Fibroblast of skin of back (primary cell): ENCODE measurements at places on chromosomes 7 and 10.

DNA sequence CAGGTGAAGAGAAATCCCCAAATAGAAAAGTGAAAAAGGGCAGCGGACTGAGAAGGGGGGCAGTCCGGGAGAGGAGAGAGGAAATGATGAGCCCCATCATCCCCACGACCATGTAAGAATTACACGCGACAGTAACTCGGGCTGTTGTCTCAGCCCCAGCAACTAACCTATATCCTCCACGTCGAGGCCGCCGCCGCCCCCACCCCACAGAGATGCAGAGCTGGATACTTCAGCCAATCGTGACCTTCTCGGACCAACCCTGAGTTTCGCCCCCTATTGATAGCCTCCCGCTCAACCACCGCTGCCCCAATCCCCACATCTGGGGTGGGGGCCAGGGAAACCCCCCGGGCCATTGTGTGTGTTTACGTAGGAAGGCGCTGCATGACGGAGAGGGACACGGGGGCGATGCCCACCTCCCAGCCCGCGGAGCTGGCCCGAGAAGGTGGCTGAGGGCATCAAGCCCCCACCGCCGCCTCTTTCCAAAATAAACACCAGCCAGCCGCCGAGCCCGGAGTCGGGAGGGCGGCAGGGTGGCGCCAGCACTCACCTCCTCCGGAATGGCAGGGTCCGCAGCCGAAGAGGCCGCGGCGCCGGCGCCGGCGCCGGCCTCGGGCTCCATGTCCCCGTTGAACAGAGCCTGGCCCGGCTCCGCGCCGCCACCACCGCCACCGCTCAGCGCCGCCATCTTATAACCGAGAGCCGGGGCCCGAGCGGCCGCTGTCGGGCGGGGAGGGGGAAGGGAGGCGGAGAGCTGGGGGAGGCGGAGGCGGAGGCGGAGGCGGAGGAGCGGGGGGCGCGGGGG is 509 bp downstream of the BRAF start:
- DNase-seq: peak; percentile 64

GRCh38 chr7:133983685-133984419 is 143.3 kb upstream of the LRGUK start:
- DNase-seq: no peak

DNA sequence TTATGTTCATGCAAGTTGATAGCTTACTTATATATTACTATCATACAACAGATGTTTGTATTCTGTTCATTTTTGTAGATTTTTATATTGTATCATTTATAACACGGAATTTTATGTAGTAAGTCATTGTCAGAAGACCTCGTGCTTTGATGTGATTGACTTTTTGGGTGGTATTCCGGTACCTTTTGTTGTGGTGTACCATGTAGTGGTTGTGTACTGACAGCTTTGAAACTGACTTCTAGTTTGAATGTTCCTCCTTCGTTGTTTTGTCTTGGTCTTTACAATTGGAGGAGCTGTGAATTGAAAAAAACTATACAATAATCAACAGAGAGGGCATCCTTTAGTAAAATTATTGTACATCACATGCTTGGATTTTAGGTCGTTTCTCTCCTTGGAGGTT is 61.5 kb downstream of the WAC start:
- no peak for DNase-seq

GRCh38 chr10:24360282-24361127 is 151.6 kb downstream of the KIAA1217 start:
- peak; percentile 74 for DNase-seq

DNA sequence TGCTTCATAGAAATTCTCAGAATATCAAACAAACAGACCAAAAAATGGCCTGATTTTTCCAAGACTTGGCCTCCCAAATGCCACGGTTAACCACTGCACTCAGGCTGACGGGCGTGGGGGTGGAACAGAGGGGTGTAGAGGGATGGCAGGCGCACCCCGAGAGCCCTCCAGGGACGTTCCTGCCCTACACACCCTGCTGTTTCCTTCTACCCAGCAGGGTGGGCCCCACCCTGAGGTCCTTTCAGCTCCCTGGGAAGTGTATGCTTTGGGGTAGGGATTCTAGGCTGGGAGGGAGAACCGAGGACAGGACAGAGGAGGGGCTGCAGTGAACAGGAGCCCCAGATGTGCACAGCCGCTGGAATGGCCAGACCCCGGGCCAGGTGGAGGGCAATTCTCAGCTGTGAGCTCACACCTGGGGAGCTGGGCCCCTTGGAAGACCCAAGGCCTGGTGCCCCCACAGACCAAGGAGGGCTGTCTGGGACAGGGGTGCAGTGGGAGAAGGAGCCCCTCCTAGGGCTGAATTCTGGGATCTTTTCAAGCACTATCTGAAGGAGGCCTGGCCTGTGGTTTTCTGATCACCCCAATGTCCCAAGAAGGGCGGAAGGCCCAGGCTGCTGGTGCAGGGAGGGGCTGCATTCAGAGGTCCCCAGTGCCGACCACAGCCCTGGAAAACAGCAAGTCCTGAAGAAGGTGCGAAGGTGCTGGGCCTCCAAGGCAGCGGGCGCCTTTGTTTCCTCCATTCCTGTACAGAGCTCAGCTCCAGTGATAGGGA is 32.9 kb upstream of the INPP5A start:
- DNase-seq: no peak

GRCh38 chr7:112533591-112533990 is 52.8 kb downstream of the LSMEM1 start:
- DNase-seq: no peak

GRCh38 chr7:90246171-90246570 is 1.2 kb downstream of the CFAP69 start:
- peak; percentile 32 for DNase-seq

GRCh38 chr7:131425992-131426391 is 98.3 kb downstream of the MKLN1 start:
- DNase-seq: no peak

- DNase-seq: peak; percentile 38
These were observed 252.2 kb downstream of the ELFN1 start for GRCh38 chr7:1922071-1922869.

DNA sequence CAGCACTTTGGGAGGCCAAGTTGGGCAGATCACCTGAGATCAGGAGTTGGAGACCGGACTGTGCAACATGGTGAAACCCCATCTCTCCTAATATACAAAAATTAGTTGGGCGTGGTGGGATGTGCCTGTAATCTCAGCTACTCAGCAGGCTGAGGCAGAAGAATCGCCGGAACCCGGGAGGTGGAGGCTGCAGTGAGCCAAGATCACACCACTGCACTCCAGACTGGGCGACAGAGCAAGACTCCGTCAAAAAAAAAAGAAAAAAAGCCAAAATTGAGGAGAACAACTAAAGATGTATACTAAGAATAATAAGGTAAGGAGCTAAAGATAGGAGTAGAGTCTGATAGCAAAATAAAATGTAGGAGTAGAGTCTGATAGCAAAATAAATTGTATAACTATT is 251.0 kb downstream of the KCND2 start:
- DNase-seq: no peak

GRCh38 chr10:22652988-22653481 is 61.3 kb downstream of the PIP4K2A start:
- DNase-seq: no peak

DNA sequence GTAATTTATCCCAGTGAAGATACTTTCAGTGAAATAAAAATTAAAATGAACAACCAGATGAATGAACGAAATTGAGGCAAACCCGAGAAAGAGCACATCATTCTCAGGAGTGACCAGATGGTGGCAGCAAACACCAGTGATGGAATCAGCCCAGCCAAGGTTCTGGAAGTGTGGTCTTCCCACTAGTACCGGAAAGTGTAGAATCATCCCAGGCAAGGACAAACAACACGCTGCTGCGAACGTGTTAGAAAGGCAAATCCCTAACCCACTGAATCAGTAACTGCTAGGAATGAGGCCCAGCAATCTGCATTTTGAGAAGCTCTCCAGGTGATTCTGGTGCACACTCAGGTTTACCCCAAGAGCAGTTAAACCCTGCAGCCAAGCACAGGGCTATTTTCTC is 15.5 kb upstream of the SLC18A3 start:
- DNase-seq: peak; percentile 67

- DNase-seq: no peak
These were observed 79.7 kb upstream of the NOBOX start for GRCh38 chr7:144483189-144483588.

- DNase-seq: no peak
These were observed 13.4 kb upstream of the HNRNPH3 start for GRCh38 chr10:68318331-68319059.

DNA sequence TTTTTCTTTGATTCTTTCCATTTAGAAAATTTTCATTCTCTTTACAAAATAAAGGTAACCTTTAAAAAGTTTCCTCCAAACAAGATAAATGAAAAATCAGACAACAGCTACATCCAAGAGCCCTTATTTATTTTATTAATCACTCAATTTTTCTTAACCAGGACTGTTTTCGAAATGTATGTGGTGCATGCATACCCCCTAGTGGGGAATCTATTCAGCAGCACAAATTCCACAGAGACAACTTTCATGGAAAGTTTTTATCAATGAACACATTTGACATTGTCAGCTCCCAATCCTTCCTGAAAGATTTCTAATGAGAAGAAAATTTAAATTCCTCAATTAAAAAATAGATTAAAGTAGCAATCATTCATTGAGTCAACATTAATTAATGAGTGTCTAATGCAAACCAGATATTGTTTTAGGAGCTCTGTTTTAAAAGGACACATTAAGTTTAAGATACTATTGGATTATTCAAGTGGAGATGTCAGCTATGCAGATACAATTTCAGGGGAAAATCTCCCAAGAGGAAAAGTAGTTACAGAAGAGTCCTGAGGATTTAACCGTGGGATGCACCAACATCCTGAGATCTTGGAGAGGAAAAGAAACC is 5.2 kb upstream of the HTR7 start:
- peak; percentile 64 for DNase-seq

- no peak for DNase-seq
These were observed 476.2 kb upstream of the FZD8 start for GRCh38 chr10:36118314-36118713.

- peak; percentile 19 for DNase-seq
These were observed 222.2 kb downstream of the C7orf25 start for GRCh38 chr7:42689626-42690025.

DNA sequence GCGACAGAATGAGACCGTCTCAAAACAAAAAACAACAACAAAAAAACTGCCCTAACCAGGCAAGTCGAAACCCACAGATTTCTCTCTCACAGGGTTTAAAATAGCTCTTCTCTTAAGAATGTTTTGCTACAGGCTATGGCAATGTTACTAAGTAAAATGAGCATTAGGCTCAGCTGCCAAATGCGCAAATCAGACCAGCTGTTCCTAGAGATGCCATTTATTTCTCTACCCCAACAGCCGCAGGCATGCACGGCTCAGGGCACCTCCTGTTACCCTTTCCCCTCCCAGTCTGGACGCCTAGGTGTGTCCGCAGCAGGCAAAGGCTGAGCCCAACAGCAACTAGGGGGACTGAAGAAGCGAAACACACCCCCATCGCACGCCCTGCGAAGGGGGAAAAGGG is 168.3 kb upstream of the MBL2 start:
- DNase-seq: no peak

DNA sequence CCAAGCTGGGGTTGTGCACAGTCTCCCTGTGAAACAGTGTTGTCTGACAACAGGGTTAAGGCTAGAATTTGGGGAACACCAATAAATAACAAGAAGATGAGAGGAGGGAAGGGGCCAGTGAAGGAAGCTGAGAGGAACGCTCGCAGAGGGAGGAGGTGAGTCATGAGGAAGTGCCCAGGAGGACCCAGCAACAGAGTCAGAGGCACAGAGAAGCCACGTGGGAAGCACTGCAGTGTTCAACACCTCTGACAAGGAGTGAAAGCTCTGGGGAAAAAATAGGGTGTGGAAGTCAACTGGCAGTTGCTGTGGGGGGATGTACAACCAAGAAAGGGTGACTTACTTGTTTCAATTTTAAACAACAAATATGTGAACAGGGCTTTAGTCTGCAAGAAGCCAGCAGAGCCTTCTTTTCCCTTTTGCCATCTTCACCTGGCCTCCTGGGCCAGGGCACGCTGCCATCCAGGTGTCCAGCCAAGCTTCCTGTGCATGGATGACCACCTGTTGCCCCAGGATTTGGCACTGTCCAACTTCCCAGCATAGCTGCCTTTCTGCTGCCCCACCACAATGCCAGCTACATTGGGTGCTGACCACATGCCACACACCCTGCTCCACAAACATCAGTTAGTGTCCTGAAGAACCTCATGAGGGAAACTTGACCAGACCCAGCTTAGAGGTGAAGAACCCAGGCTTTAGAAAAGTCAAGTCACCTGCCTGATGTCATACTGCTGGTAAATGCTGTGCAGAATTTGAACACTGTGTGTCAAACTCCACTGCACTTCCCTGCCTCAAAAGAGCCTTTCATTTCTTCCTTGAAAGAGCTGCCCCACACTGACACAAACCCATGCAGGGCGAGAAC is 69.6 kb downstream of the ATXN7L1 start:
- peak; percentile 70 for DNase-seq

- no peak for DNase-seq
These were observed 248.1 kb downstream of the ELFN1 start for GRCh38 chr7:1918063-1918645.

GRCh38 chr7:21495731-21496130 is 47.1 kb upstream of the DNAH11 start:
- no peak for DNase-seq

DNA sequence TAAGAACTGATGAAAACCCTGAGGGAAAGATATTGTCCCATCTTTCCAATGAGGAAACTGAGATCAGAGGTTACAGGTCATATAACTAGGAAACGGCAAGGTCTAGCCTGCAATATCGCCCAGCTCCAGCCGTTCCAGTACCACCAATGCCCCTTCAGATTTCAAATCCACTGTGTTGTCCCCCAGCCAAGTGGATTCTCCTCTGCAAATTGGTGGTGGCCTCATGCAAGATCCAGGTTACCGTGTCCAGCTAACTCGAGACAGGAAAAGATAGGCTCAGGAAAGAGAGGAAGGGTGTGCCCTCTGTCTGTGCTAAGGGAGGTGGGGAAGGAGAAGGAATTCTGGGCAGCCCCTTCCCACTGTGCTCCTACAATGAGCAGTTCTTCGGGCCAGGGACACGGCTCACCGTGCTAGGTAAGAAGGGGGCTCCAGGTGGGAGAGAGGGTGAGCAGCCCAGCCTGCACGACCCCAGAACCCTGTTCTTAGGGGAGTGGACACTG is 25.3 kb downstream of the PRSS2 start:
- DNase-seq: no peak

- DNase-seq: no peak
These were observed 125.7 kb upstream of the NEBL start for GRCh38 chr10:21022821-21023220.

DNA sequence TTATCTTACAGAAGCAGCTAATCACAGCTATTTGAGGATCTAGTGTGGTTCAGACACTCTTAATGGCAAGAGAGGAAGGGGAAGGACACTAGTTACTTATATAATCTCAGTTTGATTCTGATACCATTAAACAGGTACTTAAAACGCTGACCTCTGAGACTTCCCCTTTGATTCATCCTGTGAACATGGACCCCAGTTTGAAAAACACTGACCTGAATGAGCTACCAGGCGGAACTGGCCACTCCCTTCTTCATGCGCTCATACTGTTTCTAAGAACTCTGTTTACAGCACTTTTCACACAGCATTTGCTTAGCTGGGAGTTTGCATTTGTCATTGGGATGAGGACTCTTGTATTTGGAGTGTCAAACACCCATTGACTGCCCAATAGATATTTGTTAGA is 45.7 kb downstream of the BEND7 start:
- no peak for DNase-seq
